Pancreas (tissue), 10 donors: ENCODE measurements at places on chromosomes 2 and 18. TPM values are rescaled to one million over a fixed set of nuclear protein-coding genes. Genes with fewer than 3 reads are reported as not detected.

DNA sequence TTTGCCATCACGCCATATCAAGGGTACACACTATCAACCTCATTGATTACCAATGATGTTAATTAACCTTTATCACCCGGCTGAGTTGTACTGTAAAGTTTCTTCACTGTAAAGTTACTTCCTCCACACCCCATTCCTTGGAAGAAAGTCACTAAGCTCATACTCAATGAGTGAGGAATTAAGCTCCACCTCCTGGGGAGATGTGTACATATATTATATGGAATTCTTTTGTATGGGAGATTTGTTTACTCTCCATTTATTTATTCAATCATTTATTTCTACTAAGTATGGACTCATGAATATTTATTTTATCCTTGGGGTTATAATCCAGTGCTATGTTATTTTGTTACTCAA is 56.8 kb downstream of the C2orf74 start:
- DNase-seq, result no peak

GRCh38 chr18:54240629-54241107 is 16.2 kb upstream of the MBD2 start:
- DNase-seq, result peak; percentile 63

ARHGEF4 gene
- total RNA-seq, result 20.0 TPM

TRABD2A gene
- total RNA-seq, result 0.38 TPM

- no peak for DNase-seq
Measured at GRCh38 chr18:13239171-13239956, 20.8 kb downstream of the LDLRAD4 start.

DNA sequence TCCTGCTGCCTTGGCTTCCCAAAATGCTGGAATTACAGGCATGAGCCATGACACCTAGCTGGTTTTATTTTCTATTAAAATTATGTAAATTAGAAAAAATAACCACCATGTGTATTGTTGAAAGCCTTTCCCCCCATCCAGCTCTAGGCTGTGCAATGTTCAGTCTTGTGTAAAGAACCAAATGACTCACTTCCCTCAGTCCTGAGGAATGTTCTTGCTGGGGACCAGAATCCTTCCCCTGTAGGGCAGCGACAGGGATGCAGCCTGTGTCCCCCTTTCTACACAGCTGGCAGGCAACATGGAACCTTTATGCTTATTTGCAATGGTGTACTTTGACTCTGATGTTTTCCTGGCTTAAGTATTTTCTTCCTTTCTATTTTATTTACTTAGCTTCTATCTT is 29.4 kb downstream of the AOX1 start:
- DNase-seq, result no peak

- DNase-seq, result peak; percentile 63
Measured at GRCh38 chr2:235492850-235493344, 946 bp upstream of the AGAP1 start.

GRCh38 chr2:120559401-120559800 is 176.3 kb upstream of the GLI2 start:
- DNase-seq, result no peak

- DNase-seq, result no peak
Measured at GRCh38 chr18:47826157-47827074, 104.0 kb downstream of the SMAD2 start.

DNA sequence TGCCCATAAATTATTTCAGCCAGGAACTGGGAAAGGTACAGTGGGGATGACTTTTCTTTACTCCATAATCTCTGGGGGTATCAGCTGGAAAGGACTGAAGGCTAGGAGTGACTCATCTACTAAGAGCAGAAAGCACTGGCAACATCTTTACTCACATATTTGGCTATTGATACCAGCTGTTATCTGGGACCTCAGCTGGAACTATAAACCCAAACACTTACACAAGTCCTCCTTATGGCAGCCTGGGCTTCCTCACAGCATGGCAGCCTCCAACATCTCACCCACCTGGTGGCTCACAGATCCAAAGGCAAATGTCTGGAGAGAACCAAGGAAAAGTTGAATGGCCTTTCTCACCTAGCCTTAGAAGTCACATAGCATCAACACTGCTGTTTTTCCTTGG is 379.0 kb upstream of the RND3 start:
- DNase-seq, result no peak

- no peak for DNase-seq
Measured at GRCh38 chr2:241425368-241425767, 69.3 kb downstream of the FARP2 start.

KIF5C gene
- 3.2 TPM for total RNA-seq

ADD2 gene
- 4.2 TPM for total RNA-seq

GRCh38 chr2:233692648-233693047 is at the start of gene UGT1A6:
TSS of gene UGT1A6 (plus strand) at chr2:233692890. CDS start at chr2:233693005, 115 bp downstream.
- no peak for DNase-seq

PAX3 gene
- total RNA-seq, result not detected

- DNase-seq, result no peak
Measured at GRCh38 chr2:187393211-187393610, 54.8 kb downstream of the CALCRL start.

CCDC85A gene
- total RNA-seq, result 0.38 TPM

DNA sequence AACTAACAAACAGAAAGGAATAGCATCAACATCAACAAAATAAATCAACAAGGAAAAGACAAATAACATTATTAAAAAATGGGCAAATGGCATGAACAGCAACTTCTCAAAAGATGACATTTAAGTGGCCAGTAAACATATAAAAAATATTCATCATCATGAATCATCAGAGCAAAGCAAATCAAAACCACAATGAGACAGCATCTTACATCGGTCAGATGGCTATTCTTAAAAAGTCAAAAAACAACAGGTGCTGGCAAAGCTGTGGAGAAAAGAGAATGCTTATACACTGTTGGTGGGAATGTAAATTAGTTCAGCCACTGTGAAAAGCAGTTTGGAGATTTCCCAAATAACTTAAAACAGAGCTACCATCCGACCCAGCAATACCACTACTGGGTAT is 327.1 kb downstream of the CMPK2 start:
- DNase-seq, result no peak

DNA sequence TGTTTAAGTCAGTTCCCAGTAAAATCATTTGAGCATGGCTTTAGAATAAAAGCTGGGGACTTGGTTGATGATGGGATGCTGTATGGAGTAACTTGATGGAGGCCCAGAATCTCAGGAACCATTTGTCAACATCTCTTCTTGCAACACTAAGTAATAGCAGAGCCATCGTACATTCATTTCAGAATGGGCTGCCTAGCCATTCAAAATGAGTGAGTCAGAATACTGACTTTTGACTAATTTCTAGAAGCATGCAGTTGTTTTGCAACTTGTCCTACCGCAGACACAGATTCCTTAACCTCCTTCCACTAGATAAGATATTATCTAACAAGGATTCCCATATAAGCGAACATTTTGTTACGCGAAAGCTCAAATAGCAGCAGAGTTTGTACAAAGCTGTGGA is 229.5 kb downstream of the CNTNAP5 start:
- no peak for DNase-seq
